ENCODE measurements at places on chromosomes 12 and 14.

GRCh38 chr14:74491956-74492775, 939 bp downstream of the NPC2 start:
- DNase-seq = no peak

DNA sequence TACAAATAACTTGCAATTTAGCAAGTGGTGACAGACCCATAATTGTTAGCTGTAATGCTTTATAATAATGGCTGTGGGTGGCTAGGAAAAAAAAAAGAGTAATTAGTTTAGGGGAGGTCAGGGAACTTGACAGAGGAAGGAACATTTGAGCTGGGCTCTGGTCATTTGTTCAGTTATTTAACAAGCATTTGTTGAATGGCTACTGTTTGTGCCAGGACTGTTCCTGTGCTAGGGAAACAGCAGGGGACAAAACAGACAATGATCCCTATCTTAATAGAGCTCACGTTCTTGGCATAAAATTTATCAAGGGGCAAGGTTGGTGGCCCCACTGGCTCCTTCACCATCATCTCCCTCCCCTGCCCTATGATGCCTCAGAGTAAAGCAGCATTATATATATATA, 18.5 kb downstream of the CHST11 start:
- no peak for DNase-seq

- no peak for DNase-seq
These were observed 5.5 kb upstream of the OAS1 start for GRCh38 chr12:112901271-112901670.

DNA sequence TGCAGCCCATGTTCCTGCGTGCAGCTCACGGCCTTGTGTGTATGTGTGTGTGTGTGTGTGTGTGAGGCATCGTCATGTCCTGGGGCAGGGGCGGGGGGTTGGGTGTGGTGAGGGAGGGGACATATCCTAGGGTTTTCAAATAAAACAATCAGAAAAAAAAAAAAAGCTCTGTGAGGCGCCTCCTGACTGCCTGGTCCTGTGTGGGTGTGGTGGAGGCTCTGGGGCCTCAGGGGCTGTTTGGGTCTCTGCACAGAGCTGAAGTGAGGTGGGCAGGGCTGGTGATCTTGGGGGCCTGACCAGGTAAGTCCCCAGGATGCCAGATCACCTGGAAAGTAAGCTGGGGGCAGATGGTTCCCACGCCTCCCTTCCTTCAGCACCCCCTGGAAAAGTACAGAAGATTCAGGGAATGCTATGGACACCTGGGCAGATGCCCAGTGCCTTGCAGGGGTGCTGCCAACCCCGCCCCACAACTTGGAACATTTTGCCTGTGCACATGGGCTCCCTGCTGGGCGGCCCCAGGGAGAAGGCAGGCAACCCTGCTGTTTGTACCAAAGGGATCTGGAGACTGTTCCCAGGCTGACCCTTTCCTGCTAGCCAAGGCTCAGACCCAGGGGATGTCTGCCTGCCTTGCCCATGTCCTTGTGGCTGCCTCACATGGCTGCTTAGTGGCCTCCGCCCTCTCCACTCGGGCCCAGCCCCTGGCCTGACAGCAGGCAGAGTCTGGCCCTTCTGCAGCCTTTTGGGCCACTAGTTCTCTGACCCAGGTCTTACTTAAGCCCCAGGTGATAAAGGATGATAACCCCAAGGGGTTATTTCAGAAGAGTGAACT, 28.8 kb downstream of the CLSTN3 start:
- DNase-seq = no peak

- DNase-seq = no peak
These were observed at the start of gene SDS for GRCh38 chr12:113403435-113404415. Gene SDS (minus strand): TSS chr12:113403887. CDS start chr12:113399708, 4,179 bp downstream.

- no peak for DNase-seq
These were observed 90.7 kb downstream of the NINJ2 start for GRCh38 chr12:572532-572899.

- DNase-seq = no peak
These were observed 17.3 kb downstream of the KRT7 start for GRCh38 chr12:52250048-52250990.

Measured in T-helper 2 cell (primary cell).